ENCODE measurements at places on chromosomes 4 and X. TPM values are rescaled to one million over a fixed set of nuclear protein-coding genes. Genes with fewer than 3 reads are reported as not detected.

XAGE1A gene
- not detected for total RNA-seq

WDR13 gene
- total RNA-seq, result 30.0 TPM

C4orf50 gene
- total RNA-seq, result 0.17 TPM

GRCh38 chr4:153198719-153199118 is 5.5 kb upstream of the TRIM2 start:
- H3K36me3 ChIP-seq, result no peaks in the 10 kb centered on the region
- H3K4me1 ChIP-seq, result no peaks in the 10 kb centered on the region
- H3K4me3 ChIP-seq, result no peak overlapping the region
- no peak for DNase-seq
- no peaks in the 10 kb centered on the region for H3K27me3 ChIP-seq

GRCh38 chrX:896256-896655 is 265.7 kb downstream of the SHOX start:
- peaks cover 6% of the 10 kb centered on the region for H3K36me3 ChIP-seq
- H3K4me1 ChIP-seq, result no peaks in the 10 kb centered on the region
- H3K27ac ChIP-seq, result no peak overlapping the region
- no peak overlapping the region for H3K4me3 ChIP-seq
- H3K27me3 ChIP-seq, result no peaks in the 10 kb centered on the region

MAGEB18 gene
- total RNA-seq, result not detected

DNA sequence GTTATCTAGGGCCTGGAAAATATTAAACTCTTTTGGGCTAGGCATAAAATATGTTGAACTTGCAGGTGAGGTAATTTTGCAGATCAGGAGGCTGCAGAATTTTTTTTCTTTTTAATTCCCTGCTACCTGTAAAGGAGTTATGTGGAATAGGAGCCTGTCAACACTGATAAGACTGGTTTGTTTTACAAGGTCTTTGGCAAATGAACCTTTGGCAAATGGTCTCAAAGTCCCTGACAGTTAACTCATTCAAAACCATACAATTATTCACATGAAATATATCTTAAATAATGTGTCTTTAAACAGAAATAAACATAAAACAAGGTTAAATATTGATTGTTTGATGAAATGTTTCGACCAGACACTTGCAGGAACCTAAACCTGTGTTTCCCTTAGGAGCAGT is 340.2 kb downstream of the GASK1B start:
- no peaks in the 10 kb centered on the region for H3K4me1 ChIP-seq
- no peak overlapping the region for H3K4me3 ChIP-seq
- no peaks in the 10 kb centered on the region for H3K36me3 ChIP-seq
- H3K27me3 ChIP-seq, result no peaks in the 10 kb centered on the region

DNA sequence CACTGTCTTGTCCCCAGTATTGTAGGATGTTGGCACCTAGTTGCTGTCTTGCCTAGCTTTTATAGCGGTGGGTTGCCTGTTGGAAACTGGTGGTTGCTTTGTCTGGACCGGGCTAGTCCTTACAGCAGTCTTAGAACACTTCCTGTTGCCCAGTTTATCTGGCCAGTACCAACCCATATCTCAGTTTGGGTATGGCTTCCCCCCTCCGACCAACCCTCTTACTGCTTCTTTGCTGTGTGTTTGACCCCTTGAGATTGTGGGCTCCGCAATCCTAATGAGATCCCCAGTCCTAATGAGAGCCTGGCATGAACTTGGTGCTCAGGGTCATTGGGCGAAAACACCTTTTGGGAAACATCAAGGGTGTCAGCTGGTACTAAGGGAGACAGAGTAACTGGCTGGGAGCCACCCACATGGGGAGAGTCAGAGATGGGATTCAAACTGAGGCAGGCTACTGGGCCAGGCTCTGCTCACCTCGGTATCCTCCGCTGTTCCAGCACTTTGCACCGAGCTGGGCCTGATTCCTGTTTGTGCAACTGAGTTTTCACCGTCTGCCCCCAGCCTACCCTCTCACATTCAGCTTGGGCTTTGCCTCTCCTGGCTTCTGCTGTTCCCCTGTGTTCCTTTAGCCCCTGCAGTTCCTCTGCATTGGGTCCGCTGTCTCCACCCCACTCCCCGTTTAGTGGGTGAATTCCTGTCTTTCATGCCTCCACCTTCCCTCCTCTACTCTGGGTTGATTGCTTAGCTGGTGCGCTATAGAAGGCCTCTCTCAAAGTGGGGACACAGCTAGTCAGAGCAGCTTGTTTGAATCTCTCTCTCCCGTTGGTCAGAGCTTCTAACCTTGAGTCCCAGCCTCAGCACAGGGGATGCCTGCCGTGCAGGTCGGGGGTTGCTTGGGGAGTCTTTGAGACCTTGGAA is 1.6 kb downstream of the TBC1D14 start:
- H3K4me3 ChIP-seq, result peak overlapping the region; percentile 97
- H3K36me3 ChIP-seq, result no peaks in the 10 kb centered on the region
- no peaks in the 10 kb centered on the region for H3K27me3 ChIP-seq
- no peak overlapping the region for H3K27ac ChIP-seq
- DNase-seq, result no peak
- H3K4me1 ChIP-seq, result peaks cover 2% of the 10 kb centered on the region

DNA sequence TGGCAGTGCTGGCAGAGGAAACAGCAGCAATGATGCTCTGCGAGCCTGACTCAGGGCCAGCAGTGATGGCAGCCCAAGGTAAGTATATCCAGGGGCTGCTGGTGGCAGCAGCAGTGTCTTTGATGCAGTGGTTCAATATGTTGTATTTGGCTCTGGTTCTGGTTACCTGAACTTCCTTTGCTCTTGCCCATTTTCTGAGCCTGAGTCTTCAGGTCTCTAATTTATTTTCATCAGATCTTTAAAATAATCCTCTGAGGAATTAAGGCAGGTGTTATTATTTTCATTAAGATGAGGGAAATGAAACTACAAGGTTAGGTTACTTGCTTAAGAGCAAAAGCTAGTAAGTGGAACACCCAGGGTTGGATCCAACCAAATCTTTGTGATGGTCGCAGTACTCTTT is 102.8 kb upstream of the BMP2K start:
- no peaks in the 10 kb centered on the region for H3K27me3 ChIP-seq
- H3K27ac ChIP-seq, result no peak overlapping the region
- H3K4me1 ChIP-seq, result no peaks in the 10 kb centered on the region
- H3K4me3 ChIP-seq, result no peak overlapping the region
- H3K36me3 ChIP-seq, result no peaks in the 10 kb centered on the region
- no peak for DNase-seq

Measured in H9 (cell line).